ENCODE measurements at places on chromosomes 2 and 18.
A peak's percentile ranks its signal among the peaks of the same experiment; 100 is the strongest.

DNA sequence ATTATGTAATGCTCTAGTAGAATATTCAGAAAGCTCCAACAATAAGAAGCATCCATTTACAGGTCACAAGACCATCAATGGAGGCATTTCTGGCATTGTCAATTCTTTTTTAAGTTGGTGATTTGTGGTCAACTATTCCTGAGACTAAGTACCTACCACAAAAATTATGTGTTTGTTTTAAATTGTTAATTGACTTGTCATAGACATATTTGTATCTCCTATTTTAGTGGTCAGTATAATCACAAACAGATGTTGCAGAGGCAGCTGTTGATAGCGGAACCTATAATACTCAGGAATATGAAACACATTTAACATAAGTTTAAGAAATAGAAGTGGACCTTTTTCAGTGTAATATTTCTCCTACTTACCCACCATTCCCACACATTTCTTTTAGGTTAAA lies 430.1 kb downstream of the CCDC85A start:
- no peak for DNase-seq

DNA sequence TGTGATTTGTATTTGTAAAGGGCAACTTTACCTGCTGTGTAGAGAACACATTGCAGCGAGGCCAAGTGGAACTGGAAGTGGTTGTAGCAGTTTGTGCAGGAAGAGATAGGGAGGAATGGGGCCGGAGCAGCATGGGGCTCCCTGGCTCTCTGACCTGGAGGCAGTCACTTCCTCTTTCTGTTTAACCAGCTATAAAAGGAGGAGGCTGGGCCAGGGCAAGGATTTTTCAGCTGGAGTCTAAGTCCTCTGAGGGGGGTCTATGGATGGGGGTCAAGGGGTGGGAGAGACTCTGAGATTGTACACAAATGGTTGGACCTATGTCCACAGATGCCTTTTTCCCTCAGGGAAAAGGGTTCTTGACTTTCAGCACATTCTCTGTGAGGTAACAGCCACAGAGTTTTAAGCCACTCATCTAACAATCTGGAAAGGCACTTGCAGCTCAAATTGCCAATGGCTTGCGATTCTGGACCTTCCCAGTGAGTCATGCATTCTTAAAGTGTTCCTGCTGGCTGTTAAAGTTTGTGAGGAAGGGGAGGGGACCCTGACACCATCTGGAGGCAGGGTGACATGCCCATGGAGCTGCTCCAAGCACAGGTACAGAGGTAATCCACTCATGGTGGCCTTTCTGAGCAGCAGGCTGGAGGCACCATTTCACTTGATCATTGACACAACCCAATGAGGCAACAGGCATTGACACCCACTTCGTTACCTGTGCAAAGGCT lies 347.0 kb downstream of the CYRIA start:
- peak; percentile 77 for DNase-seq

DNA sequence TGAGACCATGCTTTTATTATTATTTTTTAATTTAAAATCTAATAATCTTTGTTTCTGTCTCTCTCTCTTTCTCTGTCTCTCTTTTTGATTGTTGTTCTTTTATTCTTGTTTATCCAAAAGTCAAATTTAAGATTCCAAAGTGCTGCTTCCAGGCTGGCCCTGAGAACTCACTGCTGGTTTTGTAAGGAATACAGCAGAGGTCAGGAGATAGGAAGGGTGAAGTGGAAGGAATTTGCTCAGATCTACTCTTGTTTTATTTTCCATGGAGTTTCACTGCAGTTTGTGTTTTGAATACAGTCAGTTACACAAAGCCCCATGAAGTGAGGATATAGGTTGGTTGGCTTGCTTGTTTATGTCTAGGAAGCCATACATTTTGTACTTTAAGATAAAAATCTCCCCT lies 168.1 kb downstream of the MIB1 start:
- no peak for DNase-seq

DNA sequence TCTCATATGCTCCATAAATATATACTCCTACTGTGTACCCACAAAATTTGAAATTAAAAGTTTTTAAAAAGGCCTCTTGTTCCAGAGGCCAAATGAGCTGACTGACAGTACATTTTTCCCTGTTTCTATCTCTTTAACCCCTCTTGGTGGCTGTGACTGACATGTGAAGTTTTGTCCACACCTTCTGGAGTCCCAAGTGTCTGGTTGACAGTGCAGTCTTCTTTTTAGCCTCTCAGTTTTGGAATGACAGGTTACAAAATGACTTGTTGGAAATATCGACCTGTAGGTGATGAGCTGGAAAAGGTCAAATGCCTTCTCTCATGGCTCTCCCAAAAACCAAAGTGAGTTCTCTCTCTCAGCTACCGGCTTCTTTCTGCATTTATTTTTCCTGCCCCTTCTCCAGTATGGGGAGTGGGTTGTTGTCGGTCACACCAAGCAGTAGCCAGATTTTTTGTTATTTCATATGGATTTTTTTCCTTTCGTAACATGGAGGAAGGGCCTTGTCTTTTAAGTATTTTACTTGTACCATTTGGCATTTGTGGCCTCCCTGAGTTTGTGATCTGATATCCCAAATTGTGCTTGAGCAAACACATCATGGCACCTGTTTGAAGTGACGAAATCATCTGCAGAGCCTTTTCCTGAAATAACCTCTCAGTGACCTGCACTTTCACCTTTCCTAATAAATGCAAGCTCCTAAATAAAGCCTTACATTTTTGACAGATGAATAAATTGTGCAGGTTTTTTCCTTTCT lies 143.9 kb downstream of the ESCO1 start:
- DNase-seq, result no peak

DNA sequence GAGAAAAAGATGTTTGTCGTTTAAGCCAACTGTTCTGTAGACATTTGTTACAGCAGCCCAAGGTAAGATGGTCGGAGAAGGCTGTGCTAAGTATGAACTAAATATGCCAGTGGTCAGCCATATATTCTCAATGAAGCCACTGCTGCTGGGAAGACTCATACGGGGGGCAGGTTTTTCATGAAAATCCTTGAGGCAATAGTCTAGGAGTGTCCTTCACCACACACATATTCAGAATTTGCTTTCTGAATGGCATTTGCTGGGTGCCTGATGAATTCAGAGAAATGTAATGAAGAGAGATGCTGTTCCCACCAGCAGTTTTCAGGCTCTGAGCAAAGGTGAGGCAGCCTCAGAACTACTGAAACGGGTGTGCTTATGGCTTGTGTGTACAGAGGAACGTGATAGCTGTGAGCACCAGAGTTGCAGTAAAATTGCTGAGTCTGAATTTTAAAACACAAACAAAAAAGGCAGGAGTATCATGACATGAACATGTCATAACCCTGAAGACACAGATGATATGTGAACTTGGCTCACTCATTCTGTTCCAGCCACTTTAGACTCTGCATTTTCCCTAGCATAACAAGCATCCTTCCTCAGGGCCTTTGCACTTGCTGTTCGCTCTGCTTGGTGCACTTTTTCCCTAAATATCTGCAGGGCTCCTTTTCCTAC lies 21.3 kb upstream of the TCF4 start:
- no peak for DNase-seq

GRCh38 chr18:74963820-74964446 lies 245.0 kb downstream of the PTGR3 start:
- peak; percentile 36 for DNase-seq

DNA sequence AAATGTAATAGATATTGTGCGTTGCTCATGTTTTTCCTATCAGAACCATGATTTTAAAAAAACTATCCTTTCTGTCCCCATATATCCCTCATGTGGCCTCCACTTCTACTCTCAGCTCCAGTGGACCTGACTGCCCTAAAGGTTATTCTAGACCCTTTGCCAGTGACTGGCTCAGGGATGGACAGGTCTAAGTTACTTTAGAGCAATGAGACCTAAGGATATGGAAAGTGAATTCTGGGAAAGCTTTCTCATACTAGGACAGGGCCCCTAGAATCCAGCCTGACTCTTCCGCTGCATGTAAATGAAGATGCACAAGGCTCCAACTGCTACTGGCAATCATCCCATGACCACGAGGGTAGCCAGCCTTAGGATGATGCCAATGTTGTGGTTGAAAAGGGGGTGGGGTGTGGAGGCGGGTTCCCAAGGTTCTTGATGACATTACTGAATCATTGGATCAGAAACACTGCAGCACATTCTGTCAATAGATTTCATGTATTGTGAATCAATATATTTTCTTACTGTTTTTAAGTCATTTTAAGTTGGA lies 21.3 kb downstream of the C2orf69 start:
- DNase-seq, result no peak

DNA sequence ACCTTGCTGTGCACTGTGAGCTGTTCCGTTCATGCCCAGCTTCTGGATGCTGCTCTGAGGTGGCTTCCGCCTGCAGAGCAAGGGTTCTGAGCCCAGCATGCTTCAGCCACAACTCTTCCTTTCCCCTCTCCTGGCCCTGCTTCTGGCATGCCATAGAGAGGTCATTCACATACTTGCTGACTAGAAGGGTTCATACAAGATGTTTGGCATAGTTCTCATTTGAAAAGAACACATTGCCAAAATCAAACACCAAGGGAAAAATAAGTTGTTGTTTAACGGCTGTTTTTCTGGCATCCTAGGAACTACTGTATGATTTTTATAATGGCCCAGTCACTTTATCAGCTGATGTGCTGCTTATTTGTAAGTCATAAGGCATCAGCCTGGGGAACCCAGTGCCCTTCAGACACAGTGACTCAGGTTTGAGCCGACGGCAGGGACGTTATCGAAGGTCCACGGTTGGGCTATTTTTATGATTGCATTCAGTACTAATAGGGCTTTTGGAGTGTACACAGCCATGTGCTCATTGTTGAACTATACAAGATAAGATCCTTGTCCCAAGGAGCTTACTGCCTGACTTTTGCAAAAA lies 53.9 kb upstream of the CTAGE1 start:
- DNase-seq, result no peak

GRCh38 chr18:59878644-59879043 lies 21.2 kb upstream of the PMAIP1 start:
- DNase-seq, result no peak

- no peak for DNase-seq
These were observed 40.7 kb downstream of the CTDP1 start for GRCh38 chr18:79720359-79720733.

GRCh38 chr2:186195696-186196095 lies 290.4 kb upstream of the ZC3H15 start:
- no peak for DNase-seq

DNA sequence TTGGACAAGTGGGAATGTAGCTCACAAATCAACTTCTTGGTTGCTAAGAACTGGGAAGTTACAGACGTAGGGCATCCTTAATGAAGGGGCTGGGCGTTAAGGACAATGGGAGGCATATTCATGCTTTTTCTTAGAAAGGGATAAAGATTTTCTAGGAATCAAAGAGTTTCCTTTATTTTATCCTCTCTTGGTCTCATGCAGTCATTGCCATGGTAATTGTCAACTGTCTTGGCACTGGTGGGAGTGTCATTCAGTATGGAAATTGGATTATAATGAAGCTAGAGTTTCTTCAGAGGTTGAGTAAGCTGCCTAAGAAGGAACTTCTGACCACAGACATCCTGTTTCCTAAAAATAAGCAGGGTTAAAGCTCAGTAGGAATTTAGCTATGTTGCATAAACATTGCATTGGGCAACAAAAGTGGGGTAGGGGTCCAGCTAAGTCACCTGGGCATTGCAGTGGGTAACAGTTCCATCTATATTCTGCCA lies 114.0 kb downstream of the LYPD6B start:
- DNase-seq, result peak; percentile 49

GRCh38 chr2:118294063-118294462 lies 205.8 kb downstream of the INSIG2 start:
- no peak for DNase-seq

DNA sequence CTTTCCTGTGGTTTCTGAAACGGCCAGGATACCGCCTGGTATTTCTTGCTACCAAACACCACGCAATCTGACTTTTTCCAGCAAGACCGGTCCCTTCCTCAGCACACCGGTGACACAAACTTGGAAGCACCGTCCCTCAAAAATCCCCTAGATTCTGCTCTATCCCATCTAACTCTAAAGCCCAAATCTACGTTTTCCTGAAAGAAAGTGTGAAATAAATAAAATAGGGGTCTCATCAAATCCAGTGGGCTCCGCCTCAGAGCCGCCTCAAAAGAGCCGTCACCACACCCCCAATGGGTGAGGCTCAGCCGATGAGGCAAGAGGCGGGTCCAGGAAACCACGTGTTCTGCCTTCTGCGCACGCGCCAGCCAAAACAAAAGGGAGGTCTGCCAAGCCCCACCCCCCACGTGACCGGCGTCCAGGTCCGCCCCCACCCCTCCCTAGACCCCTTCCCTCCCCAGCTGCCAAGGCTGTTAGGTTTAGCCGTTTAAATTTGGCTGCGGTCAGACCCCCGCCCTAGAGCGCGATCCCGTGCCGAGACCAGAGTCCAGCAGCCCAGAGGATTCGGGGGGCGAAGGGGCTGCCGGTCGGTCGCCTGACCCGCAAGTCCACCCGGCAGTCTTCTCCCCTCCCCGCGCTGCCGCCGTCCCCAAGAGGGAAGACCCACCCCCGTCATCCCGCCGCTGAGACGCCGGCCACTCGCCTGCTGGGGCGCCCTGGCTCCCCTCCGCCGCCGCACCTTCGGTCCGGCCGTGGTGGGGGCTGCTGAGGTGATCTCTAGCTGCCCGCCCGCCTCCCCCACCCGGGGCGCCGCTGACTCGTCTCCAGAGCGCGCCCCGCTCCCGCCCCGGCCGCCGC lies 534 bp downstream of the KANSL1L start:
- peak; percentile 93 for DNase-seq

- no peak for DNase-seq
These were observed 118.8 kb downstream of the SH3RF3 start for GRCh38 chr2:109247812-109248211.

- DNase-seq, result no peak
These were observed 74.0 kb downstream of the CERS6 start for GRCh38 chr2:168529900-168530561.

GRCh38 chr2:113806217-113806913 lies 49.9 kb upstream of the SLC35F5 start:
- no peak for DNase-seq

DNA sequence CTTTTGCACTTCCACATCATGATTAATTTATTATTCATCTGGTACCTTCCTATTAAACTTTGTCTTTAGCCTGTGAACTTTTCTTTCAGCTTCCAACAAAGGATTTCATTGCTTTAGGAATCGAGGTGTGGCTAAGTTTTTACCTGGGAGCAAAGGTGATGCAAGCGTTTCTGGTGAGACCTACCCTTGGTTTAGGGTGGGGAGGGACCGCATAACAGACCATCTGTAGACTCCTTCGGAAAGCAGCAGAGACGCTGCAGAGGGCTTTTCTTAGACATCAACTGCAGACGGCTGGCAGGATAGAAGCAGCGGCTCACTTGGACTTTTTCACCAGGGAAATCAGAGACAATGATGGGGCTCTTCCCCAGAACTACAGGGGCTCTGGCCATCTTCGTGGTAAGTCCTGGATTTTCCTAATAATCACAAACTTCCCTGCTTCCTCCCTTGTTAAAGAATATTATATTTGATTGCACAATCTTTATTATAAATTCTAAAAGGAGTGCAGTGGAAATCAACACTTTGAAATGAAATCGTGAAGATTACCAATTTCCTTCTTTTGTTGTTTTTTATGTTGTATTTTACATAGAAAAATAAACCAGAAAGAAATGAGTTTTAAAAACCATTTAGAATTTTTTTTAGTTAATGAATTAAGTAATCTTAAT lies at the start of gene DSG3:
Gene DSG3 (plus strand): TSS at position 212 of the 662 bp plus-strand sequence. CDS start 137 bp downstream, at position 349.
- no peak for DNase-seq

- peak; percentile 12 for DNase-seq
These were observed 785.5 kb upstream of the RAB6C start for GRCh38 chr2:129193961-129194360.
